Aorta (tissue), 5 donors: ENCODE measurements at places on chromosomes 1 and 21. TPM values are rescaled to one million over a fixed set of nuclear protein-coding genes. Genes with fewer than 3 reads are reported as not detected.

DNA sequence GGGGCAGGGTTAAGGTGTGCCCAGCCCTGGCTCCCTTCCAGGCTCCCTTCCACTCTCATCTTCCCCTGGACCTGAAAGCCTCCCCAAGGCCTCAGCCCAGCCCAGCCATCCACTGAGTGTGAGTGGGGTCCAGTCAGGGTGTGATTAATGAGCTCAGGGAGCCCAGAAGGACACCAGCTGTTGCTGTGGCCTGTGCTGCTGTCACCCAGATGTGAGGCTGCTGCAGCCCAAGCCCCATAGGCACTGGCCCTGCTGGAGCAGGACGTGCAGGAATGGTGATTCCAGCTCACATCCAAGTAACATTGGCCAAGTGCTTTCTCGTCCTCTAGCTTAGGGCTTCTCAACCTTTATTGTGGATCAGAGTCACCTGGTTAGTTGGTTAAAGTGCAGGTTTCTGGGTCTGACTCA, 77.6 kb downstream of the EPHB2 start:
- no peaks in the 10 kb centered on the region for H3K27me3 ChIP-seq
- H3K4me1 ChIP-seq = no peaks in the 10 kb centered on the region
- no peak for DNase-seq
- H3K27ac ChIP-seq = no peak overlapping the region

- H3K36me3 ChIP-seq = peaks cover 9% of the 10 kb centered on the region
- H3K27ac ChIP-seq = no peak overlapping the region
- no peak for DNase-seq
- H3K4me3 ChIP-seq = no peak overlapping the region
- no peaks in the 10 kb centered on the region for H3K27me3 ChIP-seq
Observed at GRCh38 chr1:75745276-75745675, 20.8 kb downstream of the ACADM start.

DNA sequence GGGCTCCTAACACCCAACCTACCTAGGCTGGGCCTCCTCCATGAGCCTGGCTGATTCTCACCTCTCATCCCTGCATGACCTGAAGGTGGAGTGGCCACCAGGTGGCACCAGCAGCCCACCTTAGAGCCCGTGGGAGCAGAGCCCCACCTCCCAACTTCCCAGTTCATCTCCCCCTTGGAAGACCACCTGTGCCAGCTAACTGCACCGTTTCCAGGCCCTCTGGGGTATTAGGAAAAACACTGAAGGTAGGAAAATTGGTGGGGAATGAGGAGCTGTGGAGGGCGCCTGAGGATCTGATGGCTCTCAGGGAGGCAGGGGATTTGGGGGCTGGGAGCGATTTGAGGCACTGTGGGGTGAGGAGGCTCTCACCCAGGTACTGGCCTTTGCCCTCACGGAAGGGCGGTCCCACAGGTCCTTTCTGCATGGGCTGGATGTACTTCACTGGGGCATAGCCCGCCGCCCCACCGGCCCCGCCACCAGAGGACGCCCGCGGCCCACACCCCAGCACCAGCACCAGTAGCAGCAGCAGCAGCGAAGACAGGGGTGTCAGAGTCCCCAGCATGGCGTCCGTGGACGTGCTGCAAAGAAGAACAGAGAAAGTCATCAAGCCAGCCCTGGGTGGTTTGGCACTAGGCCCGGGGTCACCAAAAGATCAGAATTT, 11.1 kb downstream of the ADPRS start:
- no peaks in the 10 kb centered on the region for H3K36me3 ChIP-seq
- H3K27me3 ChIP-seq = no peaks in the 10 kb centered on the region
- no peaks in the 10 kb centered on the region for H3K4me1 ChIP-seq
- H3K27ac ChIP-seq = no peak overlapping the region

DNA sequence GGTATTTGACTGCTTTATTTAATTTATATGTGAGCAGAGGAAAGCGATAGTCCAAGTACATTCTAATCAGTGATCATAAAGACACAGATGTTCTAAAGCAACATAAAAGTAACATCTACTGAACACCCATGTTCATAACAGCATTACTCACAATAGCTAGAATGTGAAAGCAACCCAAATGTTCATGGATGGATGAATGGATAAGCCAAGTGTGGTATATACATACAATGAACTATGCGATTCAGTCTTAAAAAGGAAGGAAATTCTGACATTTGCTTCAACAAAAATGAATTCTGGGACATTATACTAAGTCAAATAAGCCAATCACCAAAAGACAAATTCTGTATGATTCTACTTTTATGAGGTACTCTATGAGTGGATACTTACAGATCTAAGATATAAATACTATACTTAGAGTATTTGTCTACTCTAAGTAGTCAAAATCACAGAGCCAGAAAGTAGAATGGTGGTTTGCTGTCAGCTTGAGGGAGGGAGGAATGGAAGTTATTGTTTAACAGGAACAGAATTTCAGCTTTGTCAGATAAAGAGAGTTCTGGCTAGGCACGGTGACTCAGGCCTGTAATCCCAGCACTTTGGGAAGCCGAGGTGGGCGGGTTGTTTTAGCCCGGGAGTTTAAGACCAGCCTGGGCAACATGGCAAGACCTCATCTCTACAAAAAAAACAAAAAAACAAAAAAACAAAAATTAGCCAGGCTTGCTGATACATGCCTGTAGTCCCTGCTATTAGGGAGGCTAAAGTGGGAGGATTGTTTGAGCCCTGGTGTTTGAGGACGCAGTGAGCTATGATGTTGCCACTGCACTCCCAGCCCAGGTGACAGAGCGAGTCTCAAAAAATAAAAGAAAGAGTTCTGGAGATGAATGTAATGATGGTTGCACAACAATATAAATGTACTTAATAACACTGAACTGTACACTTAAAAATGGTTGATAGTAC, 79.7 kb upstream of the ARHGAP29 start:
- DNase-seq = no peak
- peaks cover 3% of the 10 kb centered on the region for H3K4me1 ChIP-seq
- no peak overlapping the region for H3K27ac ChIP-seq
- H3K27me3 ChIP-seq = no peaks in the 10 kb centered on the region
- no peaks in the 10 kb centered on the region for H3K36me3 ChIP-seq

- H3K27ac ChIP-seq = no peak overlapping the region
- H3K4me3 ChIP-seq = peak overlapping the region; percentile 79
- H3K4me1 ChIP-seq = peaks cover 2% of the 10 kb centered on the region
- no peaks in the 10 kb centered on the region for H3K27me3 ChIP-seq
- H3K36me3 ChIP-seq = no peaks in the 10 kb centered on the region
Observed at GRCh38 chr1:111140680-111140967, 601 bp downstream of the CEPT1 start.

GRCh38 chr1:205274041-205274691, 46.4 kb downstream of the TMCC2 start:
- peaks cover 2% of the 10 kb centered on the region for H3K4me1 ChIP-seq
- no peak for DNase-seq
- H3K27ac ChIP-seq = no peak overlapping the region
- H3K4me3 ChIP-seq = no peak overlapping the region
- H3K27me3 ChIP-seq = no peaks in the 10 kb centered on the region
- no peaks in the 10 kb centered on the region for H3K36me3 ChIP-seq

AADACL4 gene
- total RNA-seq = not detected

REN gene
- total RNA-seq = not detected

FOXO6 gene
- total RNA-seq = 1.4 TPM

C4BPB gene
- 10.7 TPM for total RNA-seq

LEMD1 gene
- total RNA-seq = not detected
